ENCODE measurements at places on chromosomes 11 and 22.

- no peak for DNase-seq
These were observed 39.9 kb downstream of the SGSM3 start for GRCh38 chr22:40410272-40410671.

DNA sequence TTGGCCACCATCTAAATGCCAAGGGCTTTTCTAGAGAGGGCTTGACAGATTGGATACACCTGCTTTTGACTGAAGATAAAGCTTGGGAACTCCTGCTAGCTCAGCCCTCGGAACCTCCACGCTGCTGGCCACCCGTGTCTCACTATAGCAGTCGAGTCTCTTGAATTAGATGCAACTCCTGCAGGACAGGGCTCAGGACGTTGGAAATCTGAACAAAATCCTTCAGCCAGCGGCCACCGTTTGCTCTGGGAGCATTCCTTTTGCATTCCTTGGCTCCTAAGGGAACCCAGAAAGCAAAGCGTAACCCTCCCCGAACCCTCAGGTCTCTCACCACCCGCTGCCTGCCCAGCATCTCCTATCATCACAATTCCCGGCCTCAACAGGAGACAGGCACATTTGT is 77.8 kb downstream of the GRIK4 start:
- no peak for DNase-seq

DNA sequence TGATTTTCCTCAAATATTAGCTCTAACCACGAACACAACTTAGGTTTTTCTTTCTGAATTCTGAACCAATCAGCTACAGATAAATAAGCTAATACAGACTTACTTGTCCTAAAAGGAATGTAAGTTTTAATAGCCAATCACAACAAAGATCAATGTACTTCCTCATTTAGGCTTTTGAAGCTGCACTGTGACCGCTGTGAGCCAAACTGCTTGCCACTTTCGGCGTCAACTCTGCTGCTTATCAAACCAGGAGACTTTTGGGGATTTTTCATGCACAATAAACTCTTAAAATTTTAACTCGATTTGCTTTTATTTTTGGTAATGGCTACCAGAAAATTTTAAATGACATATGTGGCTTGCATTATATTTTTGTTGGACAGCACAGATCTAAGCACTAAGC is 92.5 kb downstream of the TMPRSS5 start:
- no peak for DNase-seq

GRCh38 chr22:50696251-50696798 is 23.7 kb downstream of the SHANK3 start:
- no peak for DNase-seq

DNA sequence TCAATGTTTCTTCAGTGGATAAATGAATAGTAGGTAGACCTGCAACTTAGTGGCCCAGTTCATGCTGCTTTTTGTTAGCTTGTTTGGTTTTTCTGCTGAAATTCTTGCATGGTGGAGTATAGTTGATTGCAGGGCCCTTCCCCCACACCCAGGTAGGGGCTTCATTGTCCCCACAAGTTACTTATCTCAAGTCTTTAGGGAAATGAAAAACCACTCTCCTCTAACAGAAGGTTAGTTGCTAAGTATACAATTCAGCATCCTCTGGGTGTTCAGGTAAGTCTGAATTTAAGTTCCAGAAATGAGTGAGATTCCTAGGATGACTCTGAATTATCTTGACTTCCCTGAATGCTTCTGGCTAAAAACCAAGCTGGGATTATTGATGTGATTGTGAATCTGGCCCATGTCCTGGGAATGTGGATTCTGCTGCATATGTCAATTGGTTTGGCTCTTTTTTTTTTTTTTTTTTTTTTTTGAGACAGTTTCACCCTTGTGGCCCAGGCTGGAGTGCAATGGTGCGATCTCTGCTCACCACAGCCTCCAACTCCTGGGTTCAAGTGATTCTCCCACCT is 40.3 kb downstream of the BCL2L13 start:
- DNase-seq: no peak

GRCh38 chr11:59205648-59206047 is 7.1 kb downstream of the MPEG1 start:
- DNase-seq: no peak

GRCh38 chr11:74686792-74687191 is 44.4 kb downstream of the CHRDL2 start:
- no peak for DNase-seq

DNA sequence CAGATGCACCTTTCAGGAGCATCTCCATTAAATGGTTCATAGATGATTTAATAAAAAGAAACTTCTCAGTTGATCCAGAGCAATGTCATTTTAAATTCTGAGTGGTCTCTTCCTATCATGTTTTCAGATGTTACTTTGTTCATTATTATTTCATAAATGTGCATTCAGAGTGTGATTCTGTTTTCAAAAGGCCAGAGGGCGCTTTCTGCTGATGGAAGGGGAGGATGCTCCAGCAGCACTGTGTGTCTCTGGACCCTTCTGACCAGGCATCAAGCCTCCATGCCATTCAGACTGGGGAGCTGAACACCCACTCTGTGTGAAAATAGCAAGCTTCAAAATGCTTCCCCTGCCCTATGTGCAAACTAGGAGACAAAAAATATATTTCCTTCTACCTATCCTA is 23.9 kb upstream of the CRTAM start:
- DNase-seq: no peak

DNA sequence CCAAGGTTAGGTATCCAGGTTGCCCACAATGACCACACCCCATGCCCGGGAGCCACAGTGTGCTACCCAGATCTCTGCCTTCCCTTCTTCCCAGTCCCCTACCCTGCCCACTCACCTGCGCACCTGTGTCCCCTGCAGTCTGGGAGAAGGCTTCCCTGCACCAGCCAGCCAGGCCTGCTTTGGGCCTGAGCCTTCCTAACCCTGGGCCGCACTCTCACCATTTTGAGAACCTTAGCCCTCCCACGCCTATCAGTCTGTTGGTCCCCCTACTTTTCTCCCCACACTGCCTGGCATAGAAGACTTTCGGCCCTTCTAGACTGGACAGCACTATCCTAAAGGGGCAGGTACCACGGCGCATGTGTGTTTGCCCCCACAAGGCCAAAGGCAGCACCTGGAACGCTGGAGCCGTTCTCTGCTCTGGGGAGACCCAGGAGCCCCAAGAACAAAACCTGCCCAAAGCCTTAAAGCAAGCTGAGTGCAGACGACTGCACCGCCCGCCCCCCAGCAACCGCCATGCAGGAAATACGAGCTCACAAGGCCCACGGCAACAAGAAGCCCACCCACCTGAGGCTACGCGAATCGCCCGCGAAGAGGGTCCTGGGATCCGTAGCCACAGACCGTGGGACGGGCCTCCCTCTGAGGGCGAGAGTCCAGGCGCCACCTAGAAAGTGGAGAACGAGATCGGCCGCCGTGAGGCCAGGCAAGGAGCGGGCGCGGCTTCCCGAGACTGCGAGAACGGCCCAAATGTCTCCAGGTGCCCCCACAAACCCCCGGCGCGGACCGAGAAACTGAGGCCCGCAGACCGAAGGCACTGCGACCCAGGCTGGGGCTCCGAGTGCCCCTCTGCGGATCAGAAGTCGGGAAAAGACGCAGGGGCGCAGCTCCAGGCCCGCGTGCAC is 546 bp downstream of the GNB1L start:
- no peak for DNase-seq

GRCh38 chr22:16958475-16958874 is 49.5 kb downstream of the GAB4 start:
- DNase-seq: no peak

- DNase-seq: no peak
These were observed 13.6 kb upstream of the NUP160 start for GRCh38 chr11:47861728-47862127.

DNA sequence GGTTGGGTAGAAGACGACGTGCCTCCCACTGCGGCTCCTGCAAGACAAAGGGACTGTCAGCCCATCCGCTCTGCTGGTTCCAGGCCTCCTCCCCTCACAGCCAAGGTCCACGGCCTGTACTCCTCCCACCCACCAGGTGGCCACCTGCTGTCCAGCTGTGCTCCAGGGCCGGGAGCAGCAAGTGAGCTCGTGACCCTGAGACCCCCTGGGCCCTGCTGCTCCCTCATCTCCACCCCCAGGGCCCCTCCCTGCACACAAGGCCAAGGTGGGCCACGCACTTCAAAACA is 27.4 kb downstream of the TSPAN4 start:
- DNase-seq: no peak

DNA sequence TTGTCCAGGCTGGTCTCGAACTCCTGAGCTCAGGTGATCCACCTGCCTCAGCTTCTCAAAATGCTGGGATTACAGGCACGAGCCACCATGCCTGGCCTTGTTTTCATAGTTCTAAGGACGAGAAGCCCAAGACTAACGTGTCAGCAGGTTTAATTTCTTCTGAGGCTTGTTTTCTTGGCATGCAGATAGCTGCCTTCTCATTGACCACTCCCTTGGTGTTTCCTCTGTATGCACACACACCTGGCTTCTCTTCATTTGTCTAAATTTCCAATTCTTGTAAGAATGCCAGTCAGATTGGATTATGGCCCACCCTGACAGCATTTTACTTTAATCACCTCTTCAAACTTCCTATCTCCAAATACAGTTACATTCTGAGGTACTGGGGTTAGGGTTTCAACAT is 72.5 kb upstream of the CTSC start:
- DNase-seq: no peak

DNA sequence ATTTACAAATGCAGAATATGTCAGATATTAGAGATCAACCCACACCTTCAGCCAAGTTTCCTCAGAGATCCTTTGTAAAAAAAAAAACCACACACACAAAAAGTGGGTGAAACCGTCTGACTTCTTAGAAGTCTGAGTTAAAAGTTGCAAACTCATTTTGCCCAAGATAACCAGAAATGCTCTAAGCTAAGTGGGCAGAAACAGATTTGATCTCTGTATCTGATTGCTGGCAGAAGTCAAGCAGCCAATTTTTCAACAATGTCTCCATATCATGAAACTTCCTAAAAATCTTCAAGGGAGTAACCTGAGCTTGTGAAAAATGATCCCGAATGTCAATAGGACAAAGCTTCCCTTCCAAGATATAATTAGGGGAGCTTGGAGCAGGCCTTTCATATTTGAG is 28.6 kb upstream of the ATXN10 start:
- no peak for DNase-seq

DNA sequence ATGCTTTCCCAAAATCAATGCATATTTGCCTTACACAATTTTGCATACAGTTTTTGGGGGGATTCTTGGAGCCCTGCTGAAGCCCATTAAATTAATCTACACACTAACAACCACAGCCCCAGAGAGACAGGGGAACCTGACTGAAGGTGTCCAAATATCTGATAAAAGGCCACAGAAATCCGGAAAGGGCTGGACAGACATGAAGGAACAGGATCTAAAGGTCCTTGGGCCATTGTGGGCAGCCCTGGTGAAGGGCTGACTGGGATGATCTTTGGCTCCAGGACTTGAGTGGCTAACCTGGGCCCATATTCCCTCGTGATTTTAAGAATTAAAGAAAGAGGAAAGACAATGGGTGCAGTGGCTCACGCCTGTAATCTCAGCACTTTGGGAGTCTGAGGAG is 6.8 kb upstream of the WDR74 start:
- DNase-seq: no peak

DNA sequence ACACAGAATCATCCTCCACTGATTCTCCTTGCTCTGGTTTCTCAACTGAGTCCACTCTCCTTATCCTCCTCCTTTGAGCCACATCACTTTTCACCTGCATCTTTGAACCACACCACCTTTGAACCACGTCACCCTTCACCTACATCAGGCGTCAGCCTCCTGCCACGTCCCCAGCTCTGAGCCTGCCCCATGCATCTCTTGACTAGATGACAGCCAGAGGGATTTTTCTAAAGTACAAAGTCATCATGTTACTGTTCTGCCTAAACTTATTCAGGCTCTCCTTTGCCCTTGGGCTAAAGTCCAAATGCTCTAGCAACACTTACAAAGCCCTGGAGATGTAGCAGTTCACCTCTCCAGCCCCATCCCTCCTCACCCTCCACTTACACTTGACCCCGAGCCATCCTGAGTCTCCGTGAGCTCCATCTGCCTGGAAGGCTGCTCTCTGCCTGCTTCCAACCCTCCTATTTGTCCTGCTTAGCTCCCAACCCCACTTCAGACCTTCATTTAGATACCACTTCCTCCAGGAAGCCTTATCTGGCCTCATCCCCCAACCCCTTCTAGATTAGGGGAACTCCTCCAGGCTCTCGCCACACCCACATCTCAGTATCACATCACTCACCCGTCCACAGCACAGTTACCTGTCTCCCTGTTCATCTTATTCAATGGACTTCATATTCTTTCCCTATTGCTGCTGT is 3.7 kb upstream of the MS4A10 start:
- no peak for DNase-seq

GRCh38 chr11:42555190-42555589 is 756.6 kb upstream of the API5 start:
- DNase-seq: no peak

DNA sequence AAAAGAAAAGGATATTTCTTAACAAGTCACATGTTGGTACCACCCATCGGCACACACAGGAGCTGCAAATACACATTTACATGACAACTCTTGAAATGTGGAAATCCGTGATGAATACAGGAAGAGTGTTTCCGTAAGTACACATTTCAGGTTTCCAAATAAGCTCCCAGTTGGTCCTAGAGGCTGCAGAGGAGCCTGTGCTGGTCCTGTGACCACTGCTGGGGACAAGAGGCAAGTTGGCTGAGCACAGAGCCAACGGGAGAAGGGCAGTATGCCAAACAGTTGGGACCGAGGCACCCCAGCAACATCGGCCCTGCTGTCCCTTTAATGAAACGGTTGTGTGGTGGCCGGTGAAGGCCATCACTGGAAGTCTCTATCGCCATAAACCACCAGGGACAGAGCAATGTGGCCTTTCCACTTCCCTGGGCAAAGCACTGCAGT is 38.5 kb upstream of the ARFGAP3 start:
- DNase-seq: no peak

- DNase-seq: no peak
These were observed 74.6 kb downstream of the ADM start for GRCh38 chr11:10379426-10379825.

DNA sequence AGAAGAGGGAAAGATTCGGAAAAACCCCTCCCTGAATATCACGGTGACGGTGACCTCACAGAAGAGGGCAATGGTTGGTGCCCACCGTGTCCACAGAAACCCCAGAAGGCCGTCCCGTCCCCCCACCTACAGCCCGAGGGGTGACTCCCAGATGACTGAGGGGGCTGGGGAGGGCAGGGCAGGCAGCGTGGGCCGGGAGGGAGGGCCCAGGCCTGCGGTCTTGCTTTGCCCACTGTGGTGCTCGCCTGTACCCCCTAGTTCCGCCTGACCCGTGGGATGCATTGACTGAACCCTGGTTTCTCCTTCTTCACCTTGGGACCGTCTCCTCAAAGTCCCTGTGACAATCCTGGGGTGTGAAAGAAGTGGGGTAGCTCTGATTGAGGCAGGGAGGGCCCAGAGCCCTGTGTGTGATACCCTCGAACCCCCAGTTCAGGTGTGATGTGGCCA is 526.7 kb downstream of the BRD1 start:
- no peak for DNase-seq

DNA sequence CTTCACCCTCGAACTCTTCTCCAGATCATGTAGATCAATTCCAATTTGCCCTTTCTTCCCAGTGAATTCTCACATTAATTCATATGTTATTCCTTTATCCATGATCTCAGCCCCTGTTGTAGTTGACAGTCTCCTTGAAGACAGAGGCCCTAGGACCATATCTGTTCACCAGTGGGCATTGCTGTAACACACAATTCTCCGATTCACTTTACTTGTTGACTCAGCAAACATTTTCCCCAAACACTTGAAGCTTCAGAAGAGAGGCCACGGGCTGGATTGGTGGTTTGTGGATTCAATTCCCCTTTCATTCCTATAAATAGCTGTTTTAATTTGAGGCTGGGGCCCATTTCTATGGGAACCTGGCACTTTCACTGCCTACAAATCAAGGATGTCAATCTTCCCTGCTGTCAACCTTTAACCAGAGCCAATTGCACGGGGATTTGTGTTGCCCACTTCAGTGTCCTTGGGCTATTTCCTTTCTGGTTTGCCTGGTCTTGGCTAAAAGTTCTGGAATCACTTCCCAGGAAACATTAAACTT is 393.0 kb upstream of the KIRREL3 start:
- no peak for DNase-seq

All from anterior cingulate cortex (tissue), 58 donors.